ENCODE measurements at places on chromosomes 13 and 19. TPM values are rescaled to one million over a fixed set of nuclear protein-coding genes. Genes with fewer than 3 reads are reported as not detected.

LENG9 gene
- 16.0 TPM for total RNA-seq

GAMT gene
- total RNA-seq, result not detected

DNA sequence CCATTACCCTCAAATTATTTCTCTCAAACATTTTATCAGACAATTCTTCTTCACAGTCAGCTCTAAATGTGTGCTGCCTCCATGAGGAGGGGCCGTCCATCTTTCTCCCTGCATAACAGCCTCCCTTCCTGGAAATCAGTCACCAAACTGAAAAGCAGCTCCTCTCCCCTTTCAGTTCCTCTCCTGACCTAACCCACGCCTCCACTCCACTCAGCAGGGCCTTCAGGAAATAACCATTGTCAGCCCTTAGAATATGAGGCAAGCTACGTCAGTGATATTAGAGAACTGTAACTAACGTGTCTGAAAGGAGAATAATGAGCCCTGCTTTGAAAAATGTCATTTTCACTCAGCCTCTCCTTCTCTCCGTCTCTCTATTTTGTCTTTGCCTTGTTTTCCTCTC, 116.2 kb downstream of the OLFM4 start:
- no peak for DNase-seq
- no peaks in the 10 kb centered on the region for H3K36me3 ChIP-seq
- no peak overlapping the region for H3K27ac ChIP-seq
- no peaks in the 10 kb centered on the region for H3K27me3 ChIP-seq
- H3K4me1 ChIP-seq, result no peaks in the 10 kb centered on the region

GRCh38 chr13:46948338-46948737, 51.5 kb upstream of the HTR2A start:
- no peak for DNase-seq
- H3K4me3 ChIP-seq, result no peak overlapping the region
- H3K27ac ChIP-seq, result no peak overlapping the region
- no peaks in the 10 kb centered on the region for H3K4me1 ChIP-seq
- H3K36me3 ChIP-seq, result no peaks in the 10 kb centered on the region
- no peaks in the 10 kb centered on the region for H3K27me3 ChIP-seq

- no peaks in the 10 kb centered on the region for H3K27me3 ChIP-seq
- no peaks in the 10 kb centered on the region for H3K36me3 ChIP-seq
- no peak for DNase-seq
- H3K27ac ChIP-seq, result no peak overlapping the region
Observed at GRCh38 chr19:41999071-41999877, 5.2 kb upstream of the ATP1A3 start.
